ENCODE measurements at places on chromosomes 1 and 21.

DNA sequence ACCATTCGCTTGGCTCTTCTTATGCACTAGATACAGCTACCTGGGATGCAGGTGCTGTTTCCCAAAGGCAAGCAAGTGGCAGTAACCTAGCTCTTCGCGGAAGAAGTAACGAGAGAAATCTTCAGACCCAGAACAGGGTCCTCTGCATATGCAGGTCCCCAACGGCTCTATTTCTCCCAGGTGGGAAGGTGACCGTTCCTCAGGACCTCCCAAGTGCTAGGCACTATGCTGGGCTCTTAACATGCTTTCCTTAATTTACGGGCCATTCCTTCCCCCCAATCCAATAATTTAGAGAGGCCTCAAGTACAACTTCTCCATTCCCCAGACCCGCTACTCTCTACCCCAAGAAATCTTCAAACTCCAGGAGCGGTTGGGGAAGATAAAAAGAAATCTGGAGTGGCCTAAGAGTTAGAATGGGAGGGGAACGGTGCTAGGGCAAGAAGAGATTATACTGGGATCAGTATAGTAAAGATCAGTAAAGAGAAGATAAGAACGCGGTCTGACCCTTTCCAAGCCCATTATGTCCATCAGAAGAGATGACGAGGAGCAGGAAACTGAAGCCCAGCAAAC lies 410 bp downstream of the TXNDC12 start:
- no peak for DNase-seq

DNA sequence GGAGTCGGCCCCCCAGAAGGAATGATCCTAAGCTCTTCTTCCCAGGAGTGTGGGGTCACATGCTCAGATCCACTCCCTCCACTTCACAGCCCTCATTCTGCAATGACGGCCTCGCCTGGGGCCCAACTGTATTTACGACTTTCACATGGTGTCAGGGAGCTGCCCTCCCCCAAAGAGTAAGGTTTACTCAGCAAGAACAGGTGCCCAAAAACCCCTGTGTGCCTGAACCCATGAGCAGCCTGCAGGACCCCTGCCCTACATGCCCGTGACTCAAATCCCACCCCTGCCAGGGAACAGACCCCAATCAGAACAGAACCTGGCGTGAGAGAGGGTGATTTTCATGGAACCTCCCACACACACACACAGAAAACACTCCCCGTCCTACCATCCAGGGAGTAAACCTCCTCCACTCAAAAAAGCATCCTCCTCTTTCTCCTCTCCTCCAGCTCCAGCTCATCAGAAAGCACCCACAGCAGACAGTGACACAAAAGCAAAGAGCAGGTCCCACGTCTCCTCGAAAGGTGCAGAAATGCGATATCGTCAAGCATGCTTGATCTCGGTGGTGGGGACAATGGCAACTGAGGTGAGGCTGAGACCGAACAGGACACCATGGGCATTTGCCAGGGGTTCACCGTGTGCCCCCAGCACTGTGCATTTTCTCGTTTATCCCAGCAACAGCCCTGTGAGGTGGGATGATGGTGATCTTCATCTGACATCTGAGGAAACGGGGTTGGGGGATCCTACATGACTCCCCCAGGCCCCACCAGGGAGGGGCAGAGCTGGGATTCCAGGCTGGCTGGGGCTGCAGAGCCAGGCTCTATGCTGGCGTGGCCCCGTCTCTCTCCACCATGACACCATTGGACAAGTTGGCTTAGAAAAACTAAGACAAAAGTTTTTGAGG lies 397.9 kb downstream of the NPHP4 start:
- no peak for DNase-seq

DNA sequence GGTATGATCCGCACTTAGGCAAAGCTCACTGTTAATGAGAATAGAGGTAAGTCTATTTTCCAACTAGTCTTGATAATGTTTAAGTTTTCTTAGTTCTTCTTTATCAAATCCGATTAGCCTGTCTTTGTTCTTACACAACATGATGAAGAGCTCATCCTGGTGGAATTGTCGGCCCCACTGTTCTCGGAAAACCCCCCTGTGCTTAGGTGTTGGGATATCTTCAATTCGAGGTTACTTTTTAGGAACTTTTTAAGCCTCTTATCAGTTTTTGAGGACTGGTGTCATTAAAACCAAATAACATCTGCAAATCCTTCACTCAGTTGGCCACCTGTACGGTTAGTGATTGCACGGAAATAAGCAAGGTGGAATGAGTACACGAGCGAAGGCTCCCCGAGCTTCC lies 60.7 kb upstream of the KIF26B start:
- no peak for DNase-seq

DNA sequence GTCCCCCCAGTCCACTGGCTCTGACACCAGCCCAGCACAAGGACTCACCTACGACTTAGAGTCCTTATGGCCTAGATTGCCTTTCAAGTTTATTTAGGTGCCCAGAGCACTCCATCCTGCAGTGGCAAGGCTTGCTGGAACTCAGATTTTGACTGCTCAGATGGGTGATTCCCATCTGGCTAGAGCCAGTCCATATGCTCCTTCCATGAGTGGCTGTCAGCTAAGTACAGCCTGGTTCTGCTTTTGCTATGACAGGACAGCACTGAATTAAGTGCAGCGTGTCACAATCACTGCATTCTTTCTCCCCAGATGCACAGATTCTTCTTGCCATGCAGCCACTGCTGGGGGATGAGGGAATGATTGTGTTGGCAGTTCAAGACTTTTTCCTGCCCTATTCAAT lies 43.8 kb downstream of the GPR52 start:
- DNase-seq = peak; percentile 47

DNA sequence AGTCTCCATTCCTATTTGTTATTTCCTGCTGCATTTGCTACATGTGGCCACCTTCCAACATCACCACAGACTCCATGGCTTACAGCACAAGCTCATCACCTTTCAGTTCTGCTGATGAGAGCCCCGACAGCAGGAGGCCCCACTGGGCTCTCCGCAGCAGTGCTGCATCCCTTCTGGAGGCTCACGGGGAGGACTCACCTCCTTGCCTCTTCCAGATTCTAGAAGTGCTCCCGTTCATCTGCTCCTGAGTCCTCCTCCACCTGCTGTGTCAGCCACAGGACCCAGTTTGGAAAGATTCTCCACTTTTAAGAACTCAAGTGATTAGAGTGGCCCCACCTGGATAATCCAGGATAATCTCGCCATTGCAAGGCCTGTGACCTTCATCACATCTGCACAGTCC lies 167.6 kb downstream of the PCBP3 start:
- DNase-seq = peak; percentile 17

DNA sequence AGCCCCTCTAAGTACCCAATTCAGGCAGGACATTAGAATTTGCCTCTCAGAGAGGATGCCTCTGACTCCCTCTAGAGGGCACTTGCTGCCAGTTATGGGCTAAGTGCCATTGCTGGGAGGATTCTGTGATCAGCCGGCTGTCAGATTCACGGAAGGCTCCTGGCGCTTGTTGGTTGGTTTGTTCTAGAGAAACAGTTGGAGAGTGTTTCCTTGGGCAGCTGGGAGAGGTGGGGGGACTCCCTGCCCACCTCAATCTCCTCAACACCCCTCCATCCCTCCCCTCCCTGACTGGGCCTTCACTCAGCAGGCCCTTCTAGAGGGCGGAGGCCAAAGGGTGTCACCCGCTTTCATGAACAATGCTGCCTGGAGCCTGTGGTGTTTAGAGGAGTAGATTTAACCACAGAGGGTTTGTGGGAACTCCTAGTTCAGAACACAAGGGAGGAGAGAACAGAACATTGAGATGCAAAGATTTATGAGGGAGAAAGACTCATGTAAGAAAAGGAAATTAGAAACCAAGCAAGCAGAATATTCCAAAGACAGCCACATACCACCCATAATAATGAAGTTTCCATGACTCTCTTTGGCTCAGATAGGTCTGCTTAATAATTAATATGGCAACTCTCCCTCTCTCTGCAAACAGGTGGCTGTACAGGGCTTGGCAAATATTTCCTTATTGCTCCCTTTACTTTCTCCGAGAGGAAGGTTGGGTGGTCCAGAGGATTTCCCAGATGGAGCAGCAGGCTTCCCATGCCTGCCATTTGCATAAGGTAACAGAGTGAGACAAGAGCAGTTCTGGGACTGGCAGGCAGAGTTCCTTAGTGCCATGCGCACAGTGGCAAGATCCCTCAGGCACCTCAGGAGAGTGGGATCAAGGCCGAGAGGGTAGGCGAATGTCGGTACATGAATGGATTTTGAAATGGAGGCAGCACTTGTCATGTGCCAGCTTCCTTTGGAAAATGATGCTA lies 30.0 kb upstream of the ACP6 start:
- peak; percentile 17 for DNase-seq

DNA sequence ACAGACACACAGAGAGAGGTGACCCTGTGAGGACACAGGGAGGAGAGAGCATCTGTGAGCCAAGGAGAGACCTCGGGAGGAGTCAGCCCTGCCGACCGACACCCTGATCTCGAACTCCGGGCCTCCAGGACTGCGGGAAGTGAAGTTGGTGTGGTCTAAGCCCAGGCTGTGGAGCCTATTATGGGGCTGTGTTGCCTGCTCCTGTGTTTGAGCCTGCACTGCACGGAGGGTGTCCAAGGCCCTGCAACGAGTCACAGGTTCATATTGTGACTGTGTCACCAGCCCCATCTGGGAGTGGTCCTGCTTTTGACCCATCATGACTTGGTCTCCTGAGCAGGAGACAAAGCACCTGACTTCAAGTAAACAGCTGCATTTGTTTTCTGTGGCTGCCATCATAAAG lies 186.0 kb upstream of the AJAP1 start:
- DNase-seq = no peak

GRCh38 chr1:155179112-155180031 lies 5.7 kb downstream of the TRIM46 start:
- DNase-seq = no peak

- DNase-seq = no peak
Measured at GRCh38 chr1:206693029-206693428, 8.3 kb downstream of the MAPKAPK2 start.

- no peak for DNase-seq
Measured at GRCh38 chr21:38032082-38032801, 116.0 kb upstream of the KCNJ6 start.

DNA sequence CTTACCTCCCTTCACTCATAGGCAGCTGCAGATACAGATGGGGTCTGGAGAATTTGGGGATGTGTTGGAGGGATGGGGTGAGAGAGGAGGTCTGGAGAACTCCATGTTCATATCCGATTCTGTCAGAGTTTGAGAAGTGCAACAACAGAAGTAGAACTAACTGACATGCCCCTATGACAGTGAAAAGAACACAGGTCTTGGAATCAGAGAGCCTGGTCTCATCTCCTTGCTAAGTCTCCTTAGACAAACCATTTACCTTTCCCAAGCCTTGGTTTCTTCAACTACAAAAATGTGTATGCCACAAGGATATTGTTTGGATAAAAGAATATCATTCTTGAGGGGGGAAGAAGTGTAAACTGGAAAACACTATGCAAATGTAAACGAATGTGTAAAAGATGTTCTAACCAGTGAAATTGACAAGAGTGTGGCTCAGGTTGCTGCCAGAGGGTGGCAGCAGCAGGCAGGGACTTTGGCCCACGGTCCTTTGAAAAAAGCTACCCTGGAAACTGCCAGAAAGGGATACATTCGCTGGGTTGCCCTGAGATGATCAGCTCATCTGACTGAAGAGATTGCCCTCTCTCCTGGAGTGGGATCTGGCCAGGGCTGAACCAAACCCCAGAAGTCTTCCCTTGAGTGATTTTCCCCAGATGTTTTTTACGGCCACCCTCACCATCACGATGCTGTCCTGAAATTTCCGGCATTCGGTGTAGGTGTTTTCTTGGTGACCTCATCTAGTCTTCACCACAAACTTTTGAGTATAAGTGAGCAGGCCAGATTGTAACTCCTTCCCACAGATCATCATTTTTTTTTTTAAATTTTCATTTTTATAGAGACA lies 17.0 kb upstream of the CD2 start:
- DNase-seq = no peak

GRCh38 chr1:50332941-50333594 lies 90.2 kb downstream of the DMRTA2 start:
- no peak for DNase-seq

GRCh38 chr1:62781841-62782543 lies 1.9 kb upstream of the ATG4C start:
- DNase-seq = no peak

- no peak for DNase-seq
Measured at GRCh38 chr1:167263819-167264464, 43.3 kb downstream of the POU2F1 start.

GRCh38 chr1:23483321-23484252 lies at the start of gene ASAP3:
ASAP3 (minus strand) TSS chr1:23484179; CDS start chr1:23484133, 46 bp downstream.
- no peak for DNase-seq

- no peak for DNase-seq
Measured at GRCh38 chr1:198934901-198935305, 296.1 kb downstream of the PTPRC start.

- DNase-seq = no peak
Measured at GRCh38 chr1:29590583-29591565, 354.6 kb downstream of the PTPRU start.

DNA sequence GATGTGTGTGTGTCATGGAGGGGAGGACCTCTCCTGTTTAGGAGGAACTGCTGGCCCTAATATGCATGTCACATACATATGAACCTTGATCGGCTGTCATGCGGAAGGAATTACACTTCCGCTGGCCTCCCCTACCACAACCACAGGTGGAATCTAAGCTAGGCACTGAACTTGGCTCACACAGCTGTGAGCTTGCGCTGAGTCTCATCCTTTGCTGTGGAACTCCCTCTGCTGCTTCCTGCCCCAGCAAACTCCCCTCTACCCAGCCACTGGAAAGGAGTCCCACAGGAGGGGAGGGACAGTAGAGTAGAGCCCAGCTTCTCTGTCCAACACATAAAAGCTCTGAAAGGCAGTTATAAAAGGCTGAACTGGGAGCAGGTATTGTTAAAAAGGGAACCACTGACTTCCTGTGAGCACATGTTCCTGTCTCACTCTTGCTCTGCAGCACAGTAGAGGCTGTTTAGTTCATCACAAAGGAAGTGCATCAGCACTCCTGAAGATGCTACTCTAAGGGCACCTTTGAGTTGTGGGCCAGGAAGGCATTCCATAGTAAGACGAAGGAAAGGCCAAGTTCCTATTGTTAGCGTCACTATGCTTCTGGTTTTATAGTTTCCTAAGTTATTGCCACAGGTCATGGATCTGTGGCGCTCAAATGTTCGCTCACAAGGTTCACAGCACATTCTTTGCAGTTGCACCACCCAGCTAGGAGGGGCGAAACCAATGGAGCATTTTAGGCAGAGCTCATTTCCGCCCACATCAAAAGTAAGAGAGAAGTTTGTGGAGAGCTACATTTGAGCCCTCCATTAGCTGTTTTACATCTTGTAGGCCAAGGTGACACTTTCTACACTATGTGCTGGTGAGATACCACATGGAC lies 17.7 kb upstream of the PTPRC start:
- no peak for DNase-seq

GRCh38 chr1:196271212-196271947 lies 336.9 kb downstream of the KCNT2 start:
- DNase-seq = no peak

GRCh38 chr1:116261227-116261626 lies 111.8 kb upstream of the ATP1A1 start:
- no peak for DNase-seq

DNA sequence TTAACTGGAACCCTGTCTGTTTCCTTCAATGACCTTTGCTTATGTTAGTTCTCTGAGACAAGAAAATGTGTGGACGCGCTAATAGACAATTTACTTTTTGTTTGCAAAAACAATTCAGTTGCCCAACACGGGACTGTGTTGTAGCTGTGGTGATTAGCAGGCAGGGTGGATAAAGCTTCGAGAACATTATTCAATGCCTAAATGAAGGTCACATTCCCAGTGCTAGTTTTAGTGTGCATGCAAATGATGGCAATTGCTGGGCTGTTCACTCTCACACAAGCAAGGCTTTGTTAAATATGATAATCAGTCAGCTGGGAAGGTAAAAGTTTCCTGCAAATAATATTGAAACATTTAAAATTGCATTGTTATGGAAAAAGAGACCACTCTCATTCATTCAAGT lies 188.4 kb downstream of the BACH1 start:
- DNase-seq = no peak
